GM04504 (cell line): ENCODE measurements at places on chromosomes 2 and 18.
A peak's percentile ranks its signal among the peaks of the same experiment; 100 is the strongest.

GRCh38 chr18:56431551-56431950 lies 206.8 kb downstream of the TXNL1 start:
- no peak for DNase-seq

GRCh38 chr2:170454471-170455372 lies 260.4 kb upstream of the SP5 start:
- DNase-seq: no peak

DNA sequence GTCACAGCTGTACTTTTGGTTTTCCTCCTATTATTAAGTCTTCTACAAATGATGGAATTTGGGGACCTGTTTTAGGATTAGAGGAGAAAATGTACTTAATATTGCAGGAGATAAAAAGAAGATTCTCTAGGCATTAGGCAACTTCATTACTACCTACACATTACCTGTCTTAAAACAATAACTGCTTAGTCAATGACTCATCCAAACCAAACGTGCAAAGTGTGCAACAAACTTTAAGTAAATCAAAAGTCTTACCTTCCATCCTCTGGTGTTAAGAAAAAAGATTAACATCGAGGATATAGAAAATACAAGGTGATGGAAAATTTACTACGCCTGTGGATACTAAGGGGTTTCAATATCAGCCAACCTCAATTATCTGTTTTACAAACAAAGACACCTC lies 285.3 kb upstream of the KYNU start:
- DNase-seq: no peak

DNA sequence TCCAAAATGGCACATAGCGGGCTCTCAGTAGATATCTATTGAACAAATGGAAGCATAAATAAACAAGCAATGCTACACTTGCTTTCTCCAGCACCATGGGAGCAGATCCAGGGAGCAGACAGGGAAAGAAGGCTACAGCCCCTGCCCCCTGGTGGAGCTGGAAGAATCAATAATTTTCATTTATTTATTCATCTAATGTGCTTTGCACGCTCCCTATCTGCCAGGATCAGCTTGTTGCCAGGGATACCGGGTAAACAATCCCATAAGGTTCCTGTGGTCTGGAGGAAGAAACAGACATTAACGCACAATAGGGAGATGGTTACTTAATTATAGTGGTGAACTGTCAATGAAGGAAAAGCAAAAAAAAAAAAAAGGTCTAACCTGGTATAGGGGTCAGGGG lies 40.1 kb upstream of the CLASP1 start:
- no peak for DNase-seq

DNA sequence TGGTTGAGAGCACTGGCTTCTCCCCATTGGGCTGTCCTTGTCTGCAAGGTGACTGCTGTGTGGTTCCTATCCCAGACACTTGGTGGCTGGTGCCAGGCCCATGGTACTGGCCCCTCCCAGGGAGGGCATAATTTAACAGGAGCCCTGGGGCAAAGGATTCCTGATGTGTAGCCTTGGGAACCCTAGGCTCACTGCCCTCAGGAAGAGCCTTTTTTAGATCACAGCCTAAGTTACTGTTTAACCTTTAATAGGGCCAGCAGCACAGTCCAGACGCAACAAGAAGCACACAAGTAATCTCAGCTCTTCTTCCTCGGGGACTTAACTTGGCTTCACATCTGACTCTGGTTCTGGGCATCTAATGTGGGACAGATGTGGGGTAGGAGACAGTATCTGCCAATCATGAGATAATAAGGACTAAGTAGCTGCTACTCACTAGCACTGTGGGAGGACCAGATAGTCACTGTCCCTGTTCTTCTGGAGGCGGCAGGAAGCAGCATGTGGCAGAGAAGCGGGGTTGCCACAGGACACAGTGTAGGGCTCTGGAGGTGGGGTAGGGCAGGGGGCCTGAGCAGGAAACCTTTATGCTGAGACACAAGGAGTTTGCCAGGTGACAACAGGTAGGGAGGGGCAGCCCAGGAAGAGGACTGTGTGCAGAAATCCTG lies 136.3 kb downstream of the TMEM17 start:
- no peak for DNase-seq

- no peak for DNase-seq
These were observed 18.3 kb upstream of the KCNK3 start for GRCh38 chr2:26674002-26674751.

- no peak for DNase-seq
These were observed 98.4 kb upstream of the OSR1 start for GRCh38 chr2:19456705-19457309.

- DNase-seq: no peak
These were observed 281.6 kb downstream of the ZNF385B start for GRCh38 chr2:179579800-179580199.

DNA sequence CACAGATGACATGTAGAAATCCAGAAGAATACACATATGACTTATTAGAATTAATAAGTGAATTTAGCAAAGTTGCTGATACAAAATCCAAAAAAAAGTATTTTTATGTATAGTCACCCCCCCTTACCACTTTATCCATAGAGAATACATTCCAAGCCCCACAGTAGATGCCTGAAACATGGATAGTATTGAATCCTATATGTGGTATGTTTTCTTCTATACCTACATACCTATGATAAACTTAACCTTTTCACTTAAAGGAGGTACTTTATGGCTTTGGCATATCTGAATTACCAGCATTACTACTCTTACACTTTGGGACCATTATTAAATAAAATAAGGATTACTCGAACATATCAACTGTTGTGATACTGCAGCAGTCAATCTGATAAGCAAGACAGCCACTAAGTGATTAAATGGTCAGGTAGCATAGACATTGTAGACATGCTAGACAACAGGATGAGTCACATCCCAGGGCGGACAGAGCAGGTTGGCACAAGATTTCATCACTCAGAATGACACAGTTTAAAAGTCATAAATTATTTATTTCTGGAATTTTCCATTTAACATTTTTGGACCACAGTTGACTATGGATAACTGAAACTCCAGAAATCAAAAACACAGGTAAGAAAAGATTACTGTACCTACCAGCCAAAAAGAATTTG lies 208.2 kb upstream of the CHAC2 start:
- DNase-seq: no peak

DNA sequence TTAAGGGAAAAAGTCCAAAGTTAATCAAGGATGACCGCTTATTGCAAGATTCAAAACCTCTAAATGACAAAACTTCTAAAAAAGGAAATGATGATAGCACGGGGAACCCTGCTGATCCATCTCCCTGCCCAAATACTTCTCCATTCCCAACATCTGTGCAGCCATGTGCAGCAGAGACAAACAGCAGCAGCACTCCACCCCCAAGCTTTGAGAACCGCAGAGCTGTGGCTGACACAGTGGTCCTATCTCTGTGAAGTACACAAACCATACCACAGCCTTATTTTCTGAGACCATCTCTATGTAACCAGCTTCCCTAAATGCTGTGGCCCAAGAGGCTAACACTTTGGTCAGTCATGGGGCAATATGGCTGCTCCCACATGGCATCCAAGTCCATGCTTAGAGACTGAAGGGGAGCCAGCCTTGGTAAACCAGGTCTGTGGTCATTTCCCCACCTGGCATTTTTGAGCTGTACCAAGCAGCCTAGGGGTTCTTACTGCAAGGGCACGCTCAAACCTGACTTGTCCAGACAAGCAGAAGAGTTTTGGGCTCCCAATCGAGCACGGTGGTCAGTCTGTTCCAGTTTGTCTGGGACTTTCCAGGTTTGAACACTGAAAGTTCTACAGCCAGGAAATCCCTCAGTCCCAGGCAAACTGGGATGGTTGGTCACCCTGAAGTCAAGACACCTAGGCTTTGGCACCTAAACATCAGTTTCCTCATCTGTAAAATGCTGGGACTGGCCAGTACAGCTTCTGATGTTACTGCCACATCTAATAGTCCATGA lies 17.1 kb upstream of the NFE2L2 start:
- no peak for DNase-seq

- DNase-seq: no peak
These were observed 786 bp downstream of the POLE4 start for GRCh38 chr2:74959106-74959751.

DNA sequence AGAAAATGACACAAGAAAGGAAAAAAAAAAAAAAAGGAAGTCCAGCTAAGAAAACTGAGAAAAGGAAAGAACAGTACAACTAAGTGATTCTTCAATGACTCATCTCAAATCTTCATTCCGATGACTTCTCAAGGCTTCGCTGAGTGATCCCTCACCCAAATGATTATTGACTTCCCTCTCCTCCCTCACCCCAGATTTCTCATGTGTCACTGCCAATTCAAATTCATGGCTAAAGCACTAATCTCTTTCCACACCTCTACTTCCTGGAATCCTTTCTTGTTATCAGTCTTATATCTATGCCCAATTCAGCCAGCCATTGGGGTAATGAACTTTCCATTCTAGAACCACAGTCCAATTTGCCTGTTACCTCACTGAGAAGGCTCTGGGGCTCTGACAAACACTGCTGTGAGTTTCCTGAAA lies 7.2 kb upstream of the ABCB11 start:
- no peak for DNase-seq

DNA sequence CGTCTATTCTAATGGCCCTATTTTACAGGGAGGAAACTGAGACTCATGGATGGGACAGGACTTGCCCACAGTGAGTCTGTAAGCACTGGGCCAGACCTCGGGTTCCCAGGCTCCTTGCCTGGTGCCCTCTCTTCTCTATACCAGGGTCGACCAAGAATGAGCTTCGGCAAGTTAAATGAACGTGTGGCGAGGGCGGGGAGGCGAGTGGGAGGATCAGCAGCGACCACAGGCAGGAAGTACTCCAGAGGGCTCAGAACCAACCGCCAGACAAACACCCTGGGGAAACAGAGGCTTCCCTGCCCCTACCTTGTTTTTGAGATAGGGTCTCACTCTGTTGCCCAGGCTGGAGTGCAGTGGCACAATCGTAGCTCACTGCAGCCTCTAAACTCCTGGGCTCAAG lies 177.7 kb upstream of the SMAD2 start:
- no peak for DNase-seq

DNA sequence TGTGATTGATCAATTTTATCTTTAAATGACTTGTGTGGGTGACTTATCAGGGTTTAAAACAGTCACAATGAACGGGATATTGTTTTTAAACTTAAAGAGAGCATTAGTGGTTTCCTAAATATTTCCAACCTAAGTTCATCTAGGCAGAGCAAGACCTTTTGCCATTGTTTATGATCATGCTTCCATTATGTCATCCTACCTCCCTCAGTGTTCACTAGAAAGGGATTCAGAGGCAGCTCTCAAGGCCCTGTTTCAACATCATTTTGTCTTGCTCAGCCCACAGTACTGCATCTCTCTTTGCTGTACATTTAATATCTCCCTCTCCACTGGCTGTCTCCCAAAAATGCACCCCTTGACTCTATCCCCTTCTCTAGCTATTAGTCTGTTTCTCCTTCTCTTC lies 21.5 kb upstream of the PELI1 start:
- no peak for DNase-seq

DNA sequence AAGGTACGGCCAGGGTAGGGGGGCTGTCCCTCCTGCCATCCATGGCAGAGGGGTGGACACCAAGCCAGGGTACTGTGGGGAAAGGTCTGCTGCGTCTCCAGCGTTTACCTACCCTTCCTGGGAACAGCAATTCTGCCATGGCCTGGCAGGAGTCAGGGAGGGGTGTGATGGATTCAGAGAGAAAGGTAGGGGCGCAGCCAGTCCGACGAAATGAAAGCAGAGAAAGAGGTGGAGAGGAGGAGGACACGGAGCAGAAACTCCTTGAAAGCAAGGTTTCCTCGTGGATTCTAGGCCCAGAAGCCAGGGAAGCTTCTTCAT lies 182.9 kb downstream of the ZFP36L2 start:
- no peak for DNase-seq

GRCh38 chr18:12686100-12686499 lies 16.4 kb downstream of the CEP76 start:
- no peak for DNase-seq

GRCh38 chr2:85990084-85990483 lies 101.3 kb upstream of the ST3GAL5 start:
- DNase-seq: no peak

DNA sequence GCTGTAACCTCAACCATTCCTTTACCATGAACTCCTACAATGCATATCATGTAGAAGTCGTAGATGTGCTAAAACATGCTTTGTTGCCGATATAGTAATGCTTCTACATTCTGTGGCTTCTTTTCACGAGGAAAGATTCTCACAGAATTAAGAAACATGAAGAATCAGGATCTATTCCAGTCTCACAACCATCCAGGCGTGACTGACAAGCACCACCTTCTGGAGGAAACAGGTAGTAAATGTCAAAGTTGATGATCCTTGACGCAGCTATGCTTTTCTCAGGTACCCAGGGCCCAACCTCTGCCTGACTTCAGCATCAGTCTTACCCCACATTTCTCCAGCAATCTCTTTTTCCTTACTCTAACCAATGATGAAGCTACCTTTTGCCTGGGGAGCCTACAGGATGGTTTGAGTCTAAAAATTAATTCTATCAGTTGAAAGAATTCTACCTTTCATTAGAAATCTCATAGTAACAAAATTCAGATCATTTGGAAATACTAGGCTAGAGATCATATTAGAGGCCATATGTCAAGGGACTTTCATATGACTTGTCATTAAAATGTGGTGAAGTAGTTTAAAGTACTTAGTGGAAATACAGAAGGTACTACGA lies 123.3 kb upstream of the RND3 start:
- DNase-seq: peak; percentile 47

DNA sequence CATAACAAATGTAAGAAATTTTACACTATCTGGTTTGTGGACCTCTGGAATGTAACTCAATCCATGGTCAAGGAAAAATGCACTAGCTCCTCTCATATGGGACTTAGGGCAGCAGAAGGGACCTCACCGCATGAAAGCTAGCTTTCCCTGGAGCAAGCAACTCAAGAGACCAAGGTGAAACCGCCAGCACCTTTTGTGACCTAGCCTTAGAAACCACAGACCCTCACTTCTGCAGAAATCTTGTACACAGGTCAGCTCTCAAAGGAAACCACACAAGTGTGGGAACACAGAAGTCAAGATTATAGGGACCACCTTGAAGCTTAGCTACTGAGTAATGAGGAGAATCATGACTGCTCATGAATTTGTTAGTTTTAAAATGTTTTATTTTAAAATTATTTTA lies 222.5 kb downstream of the DLGAP1 start:
- no peak for DNase-seq

- DNase-seq: no peak
These were observed 244.3 kb downstream of the METTL4 start for GRCh38 chr18:2326999-2327398.

- peak; percentile 91 for DNase-seq
These were observed 108.7 kb downstream of the EN1 start for GRCh38 chr2:118738524-118739308.

GRCh38 chr2:222943820-222944219 lies 83.0 kb downstream of the ACSL3 start:
- DNase-seq: no peak

- DNase-seq: no peak
These were observed 16.2 kb downstream of the ACTG2 start for GRCh38 chr2:73908689-73909652.

DNA sequence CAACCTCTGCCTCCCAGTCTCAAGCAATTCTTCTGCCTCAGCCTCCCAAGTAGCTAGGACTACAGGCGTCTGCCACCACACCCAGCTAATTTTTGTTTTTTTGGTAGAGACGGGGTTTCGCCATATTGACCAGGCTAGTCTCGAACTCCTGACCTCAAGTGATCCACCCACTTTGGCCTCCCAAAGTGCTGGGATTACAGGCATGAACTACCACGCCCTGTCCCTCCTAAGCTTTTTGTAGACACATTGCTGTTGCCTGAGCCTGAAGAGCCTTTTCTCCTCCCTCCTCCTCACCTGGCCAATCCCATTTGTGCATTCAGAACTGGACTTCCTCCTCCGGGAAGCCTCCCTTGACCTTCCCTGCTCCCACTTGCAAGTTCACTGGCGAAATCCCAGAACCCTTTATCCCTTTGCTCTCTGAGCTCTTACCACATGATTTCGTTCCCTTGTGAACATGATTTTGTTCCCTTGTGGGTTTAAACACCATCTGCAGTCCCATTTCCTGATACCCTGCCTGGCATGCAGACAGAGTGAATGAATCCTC lies 2.6 kb downstream of the C2orf72 start:
- DNase-seq: no peak
